ENCODE measurements at places on chromosomes 5 and 9.

- DNase-seq = no peak
Observed at GRCh38 chr9:38393128-38393796, 760 bp downstream of the ALDH1B1 start.

DNA sequence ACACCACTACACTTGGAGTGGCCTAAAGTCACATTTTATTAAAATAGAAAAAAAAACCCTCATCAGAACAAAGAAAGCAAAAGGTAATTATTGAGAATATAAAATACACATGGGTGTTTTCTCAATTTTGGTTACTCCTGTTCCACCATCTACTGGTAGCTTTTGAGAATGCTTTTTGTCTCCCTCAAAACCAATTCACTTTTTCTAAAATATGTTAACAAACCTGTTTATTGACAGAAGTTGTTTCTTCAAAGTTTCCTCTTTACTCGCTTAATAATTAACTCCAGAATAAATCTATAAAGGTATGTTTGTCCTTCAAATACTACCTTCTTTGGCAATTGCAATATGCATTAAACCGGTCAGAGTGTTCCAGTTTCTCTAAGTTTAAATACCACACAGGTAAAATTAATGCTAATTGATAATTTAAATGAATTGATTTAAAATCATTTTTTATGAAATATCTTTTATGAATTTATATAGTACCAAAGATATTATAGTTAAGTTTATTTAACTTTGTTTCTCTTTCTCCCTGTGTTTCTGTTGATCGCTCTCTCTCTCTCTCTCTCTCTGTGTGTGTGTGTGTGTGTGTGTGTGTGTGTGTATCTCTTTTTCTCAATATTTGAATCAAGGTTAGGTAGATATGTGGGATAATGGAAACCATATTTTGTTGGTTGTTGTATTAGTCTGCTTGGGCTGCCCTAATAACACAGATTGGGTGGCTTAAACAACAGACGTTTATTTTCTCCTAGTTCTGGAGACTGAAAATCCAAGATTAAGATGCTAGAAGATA is 487.4 kb downstream of the PRDM9 start:
- DNase-seq = no peak

- no peak for DNase-seq
Observed at GRCh38 chr9:86668488-86668887, 278.8 kb downstream of the GAS1 start.

- DNase-seq = no peak
Observed at GRCh38 chr9:120921661-120922181, 4.9 kb downstream of the TRAF1 start.

DNA sequence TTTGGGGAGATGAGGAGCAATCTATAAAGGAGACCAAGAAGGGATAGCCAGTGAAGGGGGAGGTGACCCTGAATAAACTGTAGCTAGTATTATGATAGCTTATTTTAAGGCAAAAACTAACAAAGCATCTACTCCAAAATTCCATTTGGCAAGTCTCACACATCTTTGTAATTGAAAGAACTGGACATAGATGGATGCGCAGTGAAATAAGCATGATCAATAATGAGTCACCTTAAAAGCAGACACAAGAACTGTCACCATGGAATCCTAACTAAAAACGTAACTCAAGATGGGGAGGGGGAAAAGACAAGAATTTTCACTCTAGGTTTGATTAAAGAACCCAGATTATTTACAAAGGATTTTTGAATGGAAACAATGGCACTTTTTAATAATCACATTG is 164.5 kb downstream of the MED27 start:
- DNase-seq = no peak

- DNase-seq = no peak
Observed at GRCh38 chr5:175539936-175540335, 61.6 kb downstream of the SFXN1 start.

- DNase-seq = no peak
Observed at GRCh38 chr5:154601014-154601413, 123.0 kb upstream of the HAND1 start.

- peak; percentile 41 for DNase-seq
Observed at GRCh38 chr5:93894601-93895354, 153.4 kb upstream of the POU5F2 start.

DNA sequence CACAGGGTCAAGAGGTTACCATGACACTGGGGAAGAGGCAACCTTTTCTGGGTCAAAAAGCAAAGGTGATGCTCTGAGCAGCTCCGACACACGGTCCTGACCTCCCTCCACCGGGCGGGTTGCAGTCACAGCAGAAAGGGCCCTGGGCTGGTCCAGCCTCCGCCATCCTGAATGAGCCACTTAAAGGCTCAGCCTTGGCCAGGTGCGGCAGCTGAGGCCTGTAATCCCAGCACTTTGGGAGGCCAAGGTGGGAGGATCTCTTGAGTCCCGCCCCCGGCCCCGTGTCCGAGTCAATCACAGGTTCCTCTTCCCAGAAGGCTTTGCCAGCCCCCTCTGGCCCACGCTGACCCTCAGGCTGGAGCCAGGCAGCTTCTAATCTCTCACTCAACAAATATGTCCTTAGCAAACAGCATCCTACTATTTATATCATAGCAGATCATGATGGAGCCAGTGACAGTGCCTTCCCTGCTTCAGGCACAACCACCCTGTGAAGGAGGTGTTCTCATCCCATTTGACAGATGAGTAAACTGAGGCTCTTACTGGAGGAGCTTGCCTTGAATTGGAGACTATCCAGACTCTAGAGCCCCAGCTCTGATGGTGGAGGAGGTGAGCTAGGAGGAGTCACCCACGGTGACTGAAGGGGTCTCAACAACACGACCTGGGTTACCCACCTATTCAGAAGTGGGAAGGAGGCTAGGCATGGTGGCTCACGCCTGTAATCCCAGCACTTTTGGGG is 79.1 kb downstream of the LRSAM1 start:
- DNase-seq = no peak

DNA sequence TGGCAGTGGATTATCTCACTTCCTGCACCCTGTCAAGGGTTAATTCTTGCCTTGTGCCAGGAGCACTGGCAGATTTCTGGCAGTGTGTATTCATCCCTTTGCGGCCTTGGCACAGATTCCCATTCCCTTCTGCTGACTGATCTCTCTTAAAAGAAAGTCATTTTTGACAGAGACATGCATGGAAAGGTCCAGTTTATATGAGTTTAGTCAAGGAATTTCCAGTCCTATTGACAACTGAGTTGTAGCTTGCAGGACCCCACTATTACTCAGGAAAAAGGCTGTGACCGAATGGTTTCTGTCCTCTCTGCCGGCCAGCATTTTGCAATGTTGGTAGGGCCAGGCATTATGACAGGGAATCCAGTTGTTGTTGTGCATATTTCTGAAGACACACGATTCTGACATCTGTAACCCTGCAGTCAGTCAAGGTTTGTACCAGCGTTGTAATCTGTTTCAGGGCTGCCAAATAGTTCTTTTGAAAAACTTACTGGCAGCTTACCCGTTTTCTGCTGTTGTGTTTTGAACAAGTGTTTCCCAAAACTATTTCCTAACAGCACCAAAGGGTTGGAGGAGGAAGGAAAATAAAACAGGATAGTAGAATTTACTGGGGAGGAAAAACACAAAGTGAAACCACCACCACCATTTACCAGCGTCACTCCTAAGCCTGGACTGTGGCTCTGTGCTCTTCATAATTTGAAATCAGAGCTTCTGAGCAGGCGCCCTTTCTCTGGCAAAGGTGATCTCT is 243.4 kb upstream of the KLF4 start:
- no peak for DNase-seq

DNA sequence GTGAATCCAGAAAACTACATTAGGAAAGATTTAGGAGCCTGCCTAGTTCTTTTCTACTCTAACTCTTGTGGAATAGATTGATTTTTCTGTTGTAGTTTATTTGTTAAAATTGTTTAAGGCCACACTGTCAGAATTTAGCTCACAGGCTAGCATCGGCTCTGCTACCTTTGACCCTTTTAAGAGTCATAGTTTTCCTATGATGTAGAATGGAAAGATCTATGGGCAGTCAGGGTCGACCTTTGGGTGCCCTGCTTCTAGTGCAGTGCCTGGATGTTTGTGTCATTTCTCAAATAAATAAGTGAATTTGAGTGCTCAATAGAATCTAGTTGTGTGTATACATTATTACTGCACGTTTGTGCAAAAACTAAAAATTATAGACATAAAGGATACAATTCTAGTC is 38.7 kb downstream of the BASP1 start:
- no peak for DNase-seq

DNA sequence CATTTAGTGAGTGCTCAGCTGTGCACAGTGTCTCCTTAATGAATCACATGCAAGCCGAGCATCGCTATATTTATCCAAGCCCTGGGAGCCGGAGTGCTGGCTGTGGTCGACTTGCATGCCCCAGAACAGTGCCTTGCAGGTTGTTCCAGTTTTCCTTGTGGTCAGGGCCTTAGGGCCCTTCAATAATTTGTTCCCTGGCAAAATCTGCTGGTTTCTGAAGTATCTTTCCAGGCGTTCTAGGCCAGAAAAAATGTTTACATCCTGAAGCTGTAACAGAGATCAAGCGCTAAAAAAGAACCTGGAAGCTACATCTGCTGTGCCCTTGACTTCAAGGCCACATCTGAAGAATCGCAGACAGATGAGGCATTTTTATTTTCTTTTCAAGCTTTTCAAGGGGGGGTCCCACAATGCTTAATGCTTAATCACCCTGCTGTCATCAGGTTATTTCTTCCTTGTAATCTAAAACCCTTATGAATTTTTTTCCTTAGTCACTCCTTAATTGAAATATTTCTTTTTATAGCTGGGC is 105.8 kb downstream of the DOCK2 start:
- no peak for DNase-seq

DNA sequence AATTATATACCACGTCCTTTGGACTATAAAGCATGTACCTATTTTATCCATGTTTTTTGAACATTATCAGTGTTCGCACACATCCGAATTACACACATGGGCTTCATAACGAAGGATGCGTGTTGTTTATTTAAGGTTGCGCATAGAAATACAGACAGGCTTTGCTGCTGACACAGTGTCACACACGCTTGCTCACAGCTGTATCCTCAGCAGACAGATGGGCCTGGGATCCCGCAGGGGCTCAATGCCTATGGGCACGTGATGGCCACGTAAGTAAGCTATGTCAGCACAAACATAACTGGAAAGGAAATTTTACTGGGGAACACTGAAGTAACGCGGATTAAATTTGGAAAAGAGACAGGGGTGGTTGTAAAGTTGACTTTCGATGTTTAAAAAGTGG is 76.6 kb downstream of the OTULIN start:
- no peak for DNase-seq

DNA sequence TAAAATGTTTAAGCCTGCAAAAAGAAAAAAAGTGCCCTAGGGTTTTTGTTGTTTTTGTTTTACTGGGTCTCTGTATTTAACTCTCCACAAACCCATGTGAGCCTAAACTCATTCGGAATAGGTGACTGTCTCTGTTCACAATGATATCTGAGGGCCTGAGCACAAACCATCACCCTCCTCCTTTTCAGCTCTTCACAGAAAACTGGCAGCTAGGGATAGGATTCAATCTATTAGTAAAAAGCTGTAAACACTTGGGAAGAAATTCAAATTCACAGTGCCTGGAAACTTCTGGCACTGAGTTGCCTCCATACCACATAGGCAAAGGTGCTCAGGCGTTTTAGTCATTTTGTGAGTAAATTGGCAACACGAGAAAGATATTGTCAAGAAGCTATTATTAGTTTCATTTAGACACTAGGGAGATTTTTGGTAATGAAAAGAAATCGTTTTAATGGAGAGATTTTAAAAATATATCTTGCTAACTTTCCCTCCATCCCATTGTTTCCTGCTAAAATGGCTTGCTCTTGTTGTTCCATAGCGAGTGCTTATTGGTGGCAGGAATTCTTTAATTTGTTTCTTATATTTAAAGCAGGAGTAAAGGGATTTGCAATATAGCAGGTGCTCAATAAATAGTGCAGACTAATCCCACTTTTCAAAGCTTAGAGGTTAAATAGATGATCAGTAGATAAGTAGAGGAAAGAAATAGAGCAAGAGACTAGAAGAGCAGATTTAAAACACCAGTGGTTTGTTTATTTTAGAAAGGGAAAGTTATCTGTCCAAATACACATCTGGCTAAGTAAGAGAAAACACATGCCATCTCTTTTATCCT is 9.7 kb downstream of the FOXD1 start:
- no peak for DNase-seq

DNA sequence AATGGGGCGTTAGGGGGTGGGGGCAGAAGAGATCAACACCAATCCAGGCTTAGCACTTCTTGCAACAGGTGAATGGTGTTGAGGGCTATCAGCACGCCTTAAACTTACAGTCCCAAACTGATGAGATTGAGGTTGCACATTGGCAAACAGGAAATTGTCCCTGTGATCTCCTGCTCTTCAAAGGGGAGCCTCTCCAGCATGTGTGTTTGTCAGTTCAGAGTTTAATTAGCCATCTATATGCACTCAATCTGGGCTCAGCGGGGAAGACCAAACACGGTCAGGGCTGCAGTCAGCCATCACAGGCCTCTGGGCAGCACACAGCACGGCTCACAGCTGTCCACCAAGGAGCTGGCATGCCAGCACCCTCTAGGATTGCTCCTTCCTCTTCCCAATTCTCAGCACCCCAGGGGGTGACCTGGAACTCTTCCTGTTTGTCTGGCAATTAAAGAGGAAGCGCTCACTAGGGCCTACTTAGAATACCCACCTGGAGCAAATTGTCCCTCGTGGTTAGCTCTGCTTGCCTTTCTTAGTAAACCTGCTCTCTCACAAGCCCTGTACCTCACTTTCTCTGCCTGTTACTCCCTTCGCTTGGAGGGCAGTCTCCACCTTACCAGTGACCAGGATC is 217.4 kb downstream of the SLIT3 start:
- no peak for DNase-seq

- no peak for DNase-seq
Observed at GRCh38 chr5:115774684-115775083, 41.8 kb downstream of the CDO1 start.
